ENCODE measurements at places on chromosomes 11 and 22.

DNA sequence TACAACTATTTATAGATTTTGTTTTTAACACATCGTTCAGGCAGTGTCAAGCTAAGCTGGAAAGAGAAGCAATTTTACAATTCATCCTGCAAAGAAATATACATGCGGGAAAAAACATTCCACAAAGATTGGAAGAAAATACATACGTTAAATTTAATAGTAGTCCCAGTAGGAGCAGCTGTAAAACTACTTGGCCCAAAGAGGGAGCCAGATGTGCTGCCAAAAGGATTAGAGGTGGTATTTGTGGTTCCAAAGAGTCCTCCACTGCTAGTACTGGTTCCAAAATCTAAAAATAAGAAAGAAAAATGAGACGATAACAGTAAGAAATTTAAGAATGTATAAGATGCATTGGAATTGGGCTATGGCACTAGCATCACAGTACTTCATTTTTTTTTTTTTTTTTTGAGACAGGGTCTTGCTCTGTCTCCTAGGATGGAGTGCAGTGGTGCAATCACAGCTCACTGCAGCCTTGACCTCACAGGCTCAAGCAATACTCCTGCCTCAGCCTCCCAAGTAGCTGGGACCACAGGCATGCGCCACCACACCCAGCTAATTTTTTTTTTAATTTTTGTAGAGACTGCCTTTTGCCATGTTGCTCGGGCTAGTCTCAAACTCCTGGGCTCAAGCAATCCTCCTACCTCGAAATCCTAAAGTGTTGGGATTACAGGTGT is 21.5 kb downstream of the NUP98 start:
- no peak for DNase-seq

GRCh38 chr22:38981005-38981991 is 849 bp upstream of the APOBEC3B start:
- no peak for DNase-seq

- no peak for DNase-seq
Observed at GRCh38 chr11:119807841-119808240, 78.8 kb upstream of the NECTIN1 start.

DNA sequence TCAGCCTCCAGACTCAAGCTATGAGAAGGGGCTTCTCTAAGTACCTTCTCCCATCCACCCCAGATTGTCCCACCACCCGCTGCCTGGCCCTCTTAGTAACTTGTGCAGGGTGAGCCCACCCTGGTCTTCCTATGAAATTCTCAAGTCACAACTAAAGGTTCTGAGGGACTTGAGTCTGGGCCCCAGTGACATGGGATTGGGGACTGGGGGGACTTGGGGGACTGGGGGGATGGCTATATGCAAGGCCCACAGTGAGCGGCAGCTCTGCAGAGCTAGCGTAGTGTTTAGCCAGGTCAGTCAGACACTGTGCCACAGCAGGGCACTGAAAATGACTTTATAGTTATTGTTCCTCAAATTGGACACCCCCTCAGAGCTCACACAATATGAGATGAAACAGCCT is 622.3 kb upstream of the CADM1 start:
- no peak for DNase-seq

DNA sequence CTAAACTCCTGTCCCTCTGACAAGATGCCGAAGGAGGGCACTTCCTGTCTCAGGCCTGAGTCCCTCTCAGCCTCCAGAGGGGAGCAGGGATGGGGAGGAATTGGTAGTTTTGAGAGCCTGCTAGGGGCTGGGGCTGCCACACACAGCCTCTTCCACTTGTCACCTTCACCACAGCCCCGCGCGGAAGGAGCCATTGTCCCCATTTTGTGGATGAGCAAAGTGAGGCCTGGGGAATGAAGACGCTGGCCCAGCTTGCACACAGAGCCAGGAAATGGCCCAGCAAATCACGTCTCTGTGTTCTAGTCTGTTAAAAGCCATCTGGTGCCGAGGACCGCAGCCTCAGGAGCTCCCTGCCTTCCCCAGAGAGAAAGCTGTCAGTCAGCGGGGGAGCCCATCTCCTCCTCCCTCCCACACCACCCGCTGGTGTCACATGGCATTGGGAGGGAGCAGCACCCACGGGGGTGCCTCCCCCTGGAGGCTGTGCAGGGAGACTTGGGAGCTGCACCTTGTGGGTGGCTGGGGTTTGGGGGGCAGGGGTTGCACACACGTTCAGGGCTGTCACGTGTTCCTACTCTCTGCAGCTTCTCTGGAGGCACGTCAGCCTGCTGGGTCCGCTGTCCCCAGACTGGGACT is 34.6 kb downstream of the RASD2 start:
- DNase-seq = no peak

- DNase-seq = no peak
Observed at GRCh38 chr11:9947231-9947864, 283.5 kb downstream of the SWAP70 start.

GRCh38 chr11:112499153-112499880 is 238.7 kb upstream of the PLET1 start:
- no peak for DNase-seq

DNA sequence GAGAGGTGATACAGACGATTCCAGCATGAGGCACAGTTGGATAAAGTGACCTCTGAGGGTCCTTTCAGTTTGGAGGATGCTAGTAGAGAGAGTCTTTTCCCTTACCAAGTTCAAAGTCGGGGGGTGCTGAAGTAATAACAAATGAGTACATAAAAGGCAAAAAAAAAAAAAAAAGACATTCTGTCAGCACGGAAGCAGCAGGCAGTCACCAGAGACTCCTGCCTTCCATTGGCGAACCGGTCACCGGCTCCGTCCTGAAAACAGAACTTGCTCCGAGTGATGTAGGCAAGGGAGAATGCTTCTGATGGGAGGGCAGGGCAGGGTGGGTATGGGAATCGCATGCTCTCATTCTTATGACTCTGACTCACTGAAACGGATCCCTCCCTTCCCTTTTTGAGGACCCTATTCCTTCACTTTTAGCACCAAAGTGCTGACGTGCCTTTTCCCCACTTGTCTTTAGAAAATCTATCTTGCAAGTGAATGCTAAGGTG is 65.9 kb downstream of the PRR5L start:
- no peak for DNase-seq

- DNase-seq = no peak
Observed at GRCh38 chr11:116199182-116199581, 573.6 kb downstream of the BUD13 start.

GRCh38 chr11:98434296-98434695 is 586.5 kb upstream of the CNTN5 start:
- no peak for DNase-seq

DNA sequence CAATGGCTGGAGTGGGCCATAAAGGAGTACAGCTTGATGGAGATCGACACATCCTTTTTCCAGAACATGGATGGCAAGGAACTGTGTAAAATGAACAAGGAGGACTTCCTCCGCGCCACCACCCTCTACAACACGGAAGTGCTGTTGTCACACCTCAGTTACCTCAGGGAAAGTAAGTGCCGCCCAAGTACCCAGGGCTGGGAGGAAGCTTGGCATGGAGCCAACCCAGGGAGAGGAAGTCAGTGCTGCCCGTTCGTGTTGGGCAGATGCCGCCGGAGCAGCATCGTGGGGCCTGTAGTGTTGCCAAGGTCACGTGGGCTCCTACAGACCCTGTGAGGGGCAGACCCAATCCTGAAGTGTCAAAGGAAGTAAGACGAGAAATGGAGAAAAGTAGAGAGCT is 78.9 kb downstream of the FLI1 start:
- no peak for DNase-seq

- DNase-seq = no peak
Observed at GRCh38 chr11:48116437-48117228, 100.0 kb upstream of the OR4B1 start.

GRCh38 chr11:82906236-82906635 is 4.7 kb downstream of the DDIAS start:
- peak; percentile 63 for DNase-seq

DNA sequence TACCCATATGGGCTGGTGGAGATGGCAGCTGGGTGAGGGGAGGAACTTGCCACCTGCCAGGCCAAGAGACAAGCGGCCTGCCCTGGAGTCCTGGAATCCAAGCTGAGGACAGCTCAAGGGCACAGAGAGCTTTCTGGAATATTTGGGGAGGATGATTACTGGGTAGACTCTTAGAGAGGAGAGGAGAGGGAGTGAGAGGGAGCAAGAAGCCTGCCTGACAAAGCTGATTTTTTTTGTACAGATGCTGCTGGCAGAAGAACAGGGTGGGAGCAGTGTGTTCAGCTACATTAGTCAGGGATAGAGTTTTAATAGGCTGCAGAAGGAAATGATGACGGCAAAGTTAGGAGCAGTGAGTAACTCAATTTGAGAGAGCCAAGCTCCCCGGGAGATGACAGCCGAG is 299.3 kb downstream of the NXPE2 start:
- no peak for DNase-seq

GRCh38 chr11:65298131-65298535 is 16.5 kb upstream of the CDC42EP2 start:
- no peak for DNase-seq

- peak; percentile 30 for DNase-seq
Observed at GRCh38 chr11:22244986-22245592, 52.2 kb downstream of the ANO5 start.

- no peak for DNase-seq
Observed at GRCh38 chr11:69115586-69116560, 39.9 kb upstream of the SMIM38 start.

- DNase-seq = no peak
Observed at GRCh38 chr11:19933801-19934488, 221.3 kb downstream of the NAV2 start.

DNA sequence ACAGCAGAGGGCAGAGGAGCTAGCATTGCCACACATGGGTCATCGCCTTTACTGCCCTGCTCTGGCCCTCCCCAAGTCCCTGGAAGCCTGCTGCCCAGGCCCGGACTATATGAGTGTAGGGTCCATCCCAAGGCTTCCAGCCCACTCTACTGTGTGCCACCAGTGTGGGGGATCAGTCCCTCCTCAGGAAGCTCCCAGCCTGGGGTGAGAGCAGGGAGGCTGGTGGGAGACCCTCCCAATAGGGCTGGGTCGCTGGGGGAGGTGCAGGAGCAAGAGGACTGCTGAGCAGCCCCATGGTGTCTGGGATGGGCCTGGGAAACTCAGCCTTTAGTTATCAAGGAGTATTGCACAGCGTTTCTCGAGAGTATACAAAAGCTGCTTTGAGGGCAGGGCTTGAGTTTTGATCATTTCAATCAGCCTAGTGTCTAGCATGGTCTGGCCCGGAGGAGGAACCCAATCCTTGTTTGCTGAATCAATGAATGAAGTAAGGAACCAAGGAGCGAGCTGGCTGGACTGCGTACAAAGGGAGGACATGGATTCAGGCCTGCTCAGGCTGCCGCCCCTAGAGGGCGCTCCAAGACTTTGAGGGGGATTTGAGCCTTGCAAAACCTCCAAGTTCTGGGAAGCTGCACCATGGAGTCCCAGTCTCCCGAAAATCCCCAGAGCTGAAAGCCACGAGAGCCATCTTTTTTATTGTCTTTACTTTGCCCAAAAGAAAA is 89.0 kb upstream of the PARVA start:
- peak; percentile 71 for DNase-seq

DNA sequence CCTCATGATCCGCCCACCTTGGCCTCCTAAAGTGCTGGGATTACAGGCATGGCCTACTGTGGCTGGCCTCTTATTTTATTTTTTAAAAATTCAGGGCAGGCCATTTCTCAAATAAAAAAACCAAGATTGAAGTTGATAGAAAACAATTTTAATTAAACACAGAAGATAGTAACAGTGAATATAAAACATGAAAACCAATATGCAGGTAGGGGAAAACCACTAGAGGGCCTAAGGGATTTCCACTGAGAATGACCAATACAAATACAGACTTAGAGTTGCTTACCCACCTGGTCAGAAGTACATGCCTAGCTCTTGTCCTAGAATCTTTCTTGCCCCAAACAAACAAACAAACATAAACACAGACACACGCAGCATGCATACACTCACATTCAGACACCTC is 1.7 kb upstream of the RTCB start:
- DNase-seq = no peak
